ENCODE measurements at places on chromosomes 5 and 9.
A peak's percentile ranks its signal among the peaks of the same experiment; 100 is the strongest.

DNA sequence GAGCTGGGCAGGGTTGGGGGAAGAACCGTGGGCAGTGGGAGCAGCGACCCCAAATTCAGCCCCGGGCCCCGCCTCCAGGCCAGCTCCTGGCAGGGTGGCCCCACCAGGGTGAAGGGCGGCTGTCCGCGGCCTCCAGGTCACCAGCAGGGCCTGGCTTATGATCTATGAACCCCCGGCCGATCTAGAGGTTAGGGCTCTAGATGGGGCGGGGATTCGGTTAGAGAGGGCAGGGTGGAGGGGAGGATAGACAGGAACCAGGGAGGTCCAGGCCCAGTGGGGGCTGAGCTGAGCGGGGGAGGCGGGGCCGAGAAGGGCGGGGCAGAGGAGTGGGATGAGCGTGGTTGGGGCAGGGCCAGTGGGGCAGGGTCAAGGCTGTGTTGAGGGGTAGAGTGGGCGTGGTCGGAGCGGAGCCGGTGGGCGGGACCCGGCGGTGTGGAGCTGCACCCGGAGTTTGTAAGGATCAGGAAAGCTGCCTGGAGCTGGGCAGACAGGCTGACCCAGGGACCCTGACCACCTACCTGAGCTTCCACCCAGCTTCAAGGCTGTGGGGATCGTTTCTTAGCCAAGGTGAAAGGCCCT lies 29.3 kb upstream of the OBP2B start:
- no peak for DNase-seq

DNA sequence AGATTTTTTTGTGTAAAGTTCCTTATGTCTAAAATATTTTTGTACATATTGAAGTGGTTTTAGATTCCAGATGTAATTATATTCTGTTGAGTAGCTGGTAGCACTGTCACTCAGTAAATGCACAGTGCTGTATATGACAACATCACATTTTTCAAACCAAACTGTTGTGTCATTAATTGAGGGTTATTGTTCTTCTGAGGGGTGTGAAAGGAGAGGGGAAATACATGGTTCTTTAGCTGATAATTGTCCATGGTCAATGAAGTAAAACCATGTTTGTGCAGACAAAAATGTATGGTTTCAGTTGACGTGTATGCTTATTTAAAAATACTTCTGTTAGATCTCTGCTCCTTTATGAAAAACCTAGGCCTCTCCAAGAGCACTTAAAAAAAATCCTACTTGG lies 3.3 kb downstream of the ZNF462 start:
- no peak for DNase-seq

- no peak for DNase-seq
Observed at GRCh38 chr9:130609163-130609562, 29.8 kb downstream of the FUBP3 start.

- DNase-seq = no peak
Observed at GRCh38 chr5:33978306-33978705, 6.2 kb downstream of the SLC45A2 start.

DNA sequence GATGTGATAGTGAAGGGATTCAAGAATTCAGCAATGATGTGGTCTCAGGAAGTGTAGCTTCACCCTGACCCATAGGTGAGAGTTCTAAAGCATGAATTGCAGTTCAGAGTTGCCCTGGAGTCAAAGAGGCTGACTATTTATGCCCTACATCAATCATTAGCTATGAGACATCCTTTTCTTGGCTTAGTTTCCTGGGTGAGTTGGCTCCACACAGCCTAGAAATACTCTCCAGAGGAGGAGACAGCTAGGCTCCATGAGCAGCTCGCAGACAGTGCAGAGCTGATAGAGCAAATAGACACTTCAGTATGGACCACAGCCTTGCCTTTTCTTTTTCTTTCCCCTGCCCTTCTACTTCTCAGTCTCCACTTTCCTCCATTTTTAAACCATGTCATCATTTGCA lies 1651.8 kb downstream of the MAT2B start:
- DNase-seq = no peak

- peak; percentile 93 for DNase-seq
Observed at GRCh38 chr5:90529194-90529938, at the start of gene LYSMD3. TSS of gene LYSMD3 (minus strand) at chr5:90529584. CDS start at chr5:90525289, 4,295 bp downstream.

GRCh38 chr5:83440826-83441225 lies 30.7 kb upstream of the VCAN start:
- DNase-seq = no peak

DNA sequence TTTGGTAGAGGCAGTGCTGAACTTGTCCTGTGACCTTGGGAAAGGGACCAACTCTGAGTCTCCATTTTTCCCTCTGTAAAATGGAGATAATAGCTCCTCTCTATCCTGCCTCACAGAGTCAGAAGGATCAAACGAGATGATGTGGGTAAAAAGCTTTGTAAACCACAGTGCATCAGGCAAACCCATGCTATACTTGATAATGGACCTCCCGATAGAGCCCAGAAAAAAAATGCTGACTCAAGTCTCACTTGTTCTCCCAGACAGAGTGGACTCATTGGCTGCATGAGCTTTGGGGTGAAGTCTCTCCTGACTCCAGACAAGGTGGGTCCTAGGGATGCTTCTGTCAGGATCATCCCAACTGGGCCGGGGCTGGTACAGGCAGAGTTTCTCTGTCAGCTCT lies 32.0 kb downstream of the RGS3 start:
- no peak for DNase-seq

DNA sequence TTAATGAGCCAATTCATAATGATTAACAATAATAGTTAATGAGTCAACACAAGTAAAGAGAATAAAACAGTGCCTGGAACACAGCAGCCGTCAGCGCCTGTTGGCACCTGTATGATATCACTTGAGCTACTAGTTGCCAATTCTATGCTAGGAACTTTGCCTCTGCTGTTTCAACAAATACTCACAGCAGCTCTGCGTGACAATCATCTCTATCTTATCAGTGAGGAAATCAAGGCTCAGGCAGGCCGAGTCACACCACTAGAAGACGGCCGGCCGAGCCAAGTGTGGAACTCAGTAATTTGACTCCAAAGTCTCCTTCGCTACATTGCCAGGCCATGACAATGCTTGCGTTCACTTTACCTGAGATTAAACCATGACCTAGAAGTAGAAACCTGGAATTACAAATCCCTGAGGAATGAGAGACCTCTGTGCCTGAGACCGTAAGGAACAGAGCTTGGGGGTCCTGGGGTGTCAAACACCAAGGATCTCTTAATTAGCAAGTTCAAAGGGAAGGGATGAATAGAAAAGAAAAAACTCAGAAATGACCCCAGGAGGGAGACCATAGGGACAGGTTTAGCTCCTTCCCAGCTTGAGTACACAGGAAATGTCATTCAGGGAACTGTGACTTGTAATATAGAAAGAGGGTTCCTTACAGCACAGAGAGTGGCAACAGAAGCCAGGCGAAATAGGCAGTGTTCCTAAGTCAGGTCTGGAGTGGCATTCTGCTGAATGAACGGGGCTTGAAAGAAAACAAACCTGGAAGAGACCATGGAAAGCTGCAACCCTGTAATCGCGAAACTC lies 109.1 kb downstream of the SUSD1 start:
- no peak for DNase-seq

- no peak for DNase-seq
Observed at GRCh38 chr5:93018461-93018860, 562.6 kb downstream of the NR2F1-AS1 start.

DNA sequence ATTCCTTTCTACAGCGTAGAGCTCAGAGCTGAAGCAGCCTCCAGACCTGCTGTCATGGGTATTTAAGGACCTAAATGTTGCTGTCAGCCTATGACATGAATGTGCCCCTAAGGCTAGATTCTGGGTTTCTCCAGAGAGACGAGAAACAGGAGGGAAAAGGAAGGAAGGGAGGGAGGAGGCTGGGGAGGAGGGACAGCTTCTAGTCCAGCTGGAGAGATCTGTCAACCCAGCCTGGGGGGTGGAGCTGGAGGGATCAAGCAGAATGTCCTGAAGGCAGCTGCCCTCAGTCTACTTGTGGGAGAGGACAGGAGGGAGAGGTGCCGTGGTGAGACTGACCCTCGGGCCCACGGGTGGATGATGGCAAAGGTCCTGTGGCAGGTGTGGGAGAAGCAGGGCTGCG lies 1.1 kb upstream of the DBH start:
- no peak for DNase-seq

DNA sequence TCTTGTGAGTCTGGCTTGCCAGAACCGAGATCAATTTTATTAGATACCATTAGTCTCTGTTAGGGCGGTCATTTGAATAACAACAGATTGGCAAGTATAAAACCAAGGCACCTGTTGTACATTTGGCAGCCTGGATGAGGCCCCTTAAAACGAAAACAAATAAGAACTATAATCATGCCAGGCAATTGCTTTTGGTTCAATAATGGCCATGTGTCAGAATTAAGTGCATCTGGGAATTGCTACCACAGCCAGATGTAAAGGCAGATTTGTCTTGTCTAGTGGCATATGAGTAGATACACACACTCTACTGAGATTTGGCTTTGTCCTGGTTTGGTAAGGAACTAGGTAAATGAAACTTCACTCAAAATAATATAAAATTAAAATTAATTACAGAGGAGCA lies 1046.2 kb upstream of the DMAC1 start:
- DNase-seq = no peak

GRCh38 chr5:151476016-151476415 lies 28.6 kb downstream of the SLC36A1 start:
- DNase-seq = no peak

- DNase-seq = no peak
Observed at GRCh38 chr5:84494453-84494852, 109.8 kb upstream of the EDIL3 start.

- DNase-seq = peak; percentile 2
Observed at GRCh38 chr9:6354072-6354686, 26.0 kb downstream of the TPD52L3 start.

DNA sequence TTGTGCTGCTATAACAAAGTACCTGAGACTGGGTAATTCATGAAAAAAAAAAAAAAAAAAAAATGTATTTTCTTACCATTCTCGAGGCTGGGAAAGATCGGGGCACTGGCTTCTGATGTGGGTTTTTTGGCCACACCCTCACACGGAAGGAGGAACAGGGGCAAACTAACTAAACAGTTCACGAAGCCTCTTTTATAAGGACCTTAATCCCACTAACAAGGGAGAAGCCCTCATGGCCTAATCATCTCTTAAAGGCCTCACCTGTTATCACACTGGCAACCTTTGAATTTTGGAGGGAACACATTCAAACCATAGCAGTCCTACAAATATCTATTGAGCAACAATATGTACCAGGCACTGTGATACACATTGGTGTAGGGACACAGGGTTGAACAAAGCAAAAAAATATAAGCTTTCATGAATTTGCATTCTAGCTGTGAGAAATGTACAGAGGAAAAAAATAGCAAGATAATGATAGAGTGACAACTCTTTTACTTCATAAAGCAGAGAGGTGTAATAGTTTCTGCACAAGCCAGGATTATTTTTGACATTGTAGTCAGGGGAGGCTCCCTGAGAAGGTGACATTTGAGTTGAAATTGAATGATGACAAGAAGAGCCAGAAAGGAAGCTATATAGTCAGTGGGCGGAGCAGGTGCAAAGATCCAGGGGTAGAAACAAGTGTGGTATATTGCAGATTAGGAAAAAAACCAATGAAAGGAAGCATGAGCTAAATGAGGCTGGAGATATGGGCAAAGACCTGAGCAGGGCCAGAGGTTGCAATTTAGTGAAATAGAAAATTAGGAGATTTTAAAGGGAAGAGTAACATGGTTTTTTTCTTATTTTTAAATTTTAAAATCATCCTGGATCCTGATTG lies 68.1 kb upstream of the GRAMD2B start:
- no peak for DNase-seq

DNA sequence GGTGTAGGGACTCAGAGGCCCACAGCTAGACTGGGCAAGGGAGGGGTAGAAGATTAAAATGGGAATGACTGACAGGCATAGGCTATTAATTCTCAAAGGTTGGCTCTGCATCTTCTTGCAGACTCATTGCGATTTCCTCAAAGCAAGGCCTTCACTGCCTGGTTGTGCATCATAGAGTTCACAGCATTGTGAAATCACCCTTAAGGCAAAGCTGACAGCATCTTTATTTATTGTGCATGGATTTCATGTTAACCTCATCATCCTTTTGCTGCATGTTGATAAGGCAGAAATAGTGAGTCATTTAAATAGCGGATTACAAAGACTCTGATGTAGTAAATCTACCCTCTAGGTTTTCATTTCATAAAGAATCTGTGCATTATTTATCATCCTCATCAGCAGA lies 13.6 kb upstream of the PALM2AKAP2 start:
- no peak for DNase-seq

GRCh38 chr9:6978591-6978990 lies 220.8 kb downstream of the KDM4C start:
- no peak for DNase-seq

GRCh38 chr9:69131682-69132081 lies 42.4 kb upstream of the TJP2 start:
- no peak for DNase-seq

DNA sequence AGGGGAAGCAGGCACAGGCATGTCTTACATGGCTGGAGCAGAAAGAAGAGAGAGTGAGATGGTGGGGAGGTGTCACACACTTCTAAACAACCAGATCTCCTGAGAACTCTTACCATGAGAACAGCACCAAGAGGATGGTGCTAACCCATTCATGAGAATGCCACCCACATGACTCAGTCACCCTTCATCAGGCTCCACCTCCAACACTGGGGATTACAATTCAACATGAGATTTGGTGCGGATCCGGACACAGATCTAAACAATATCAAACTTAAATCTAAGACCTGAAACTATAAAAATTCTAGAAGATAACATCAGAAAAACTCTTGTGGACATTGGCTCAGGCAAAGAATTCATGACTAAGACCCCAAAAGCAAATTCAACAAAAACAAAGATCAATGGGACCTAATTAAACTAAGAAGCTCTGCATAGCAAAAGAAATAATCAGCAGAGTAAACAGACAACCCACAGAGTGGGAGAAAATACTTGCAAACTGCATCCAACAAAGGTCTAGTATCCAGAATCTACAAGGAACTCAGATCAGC lies 65.4 kb downstream of the SPATA31C2 start:
- DNase-seq = no peak

GRCh38 chr5:2642684-2643345 lies 108.7 kb downstream of the IRX2 start:
- DNase-seq = no peak

GRCh38 chr9:136485049-136486045 lies 2.5 kb upstream of the SEC16A start:
- peak; percentile 70 for DNase-seq

GRCh38 chr5:78637468-78637867 lies 11.1 kb downstream of the LHFPL2 start:
- DNase-seq = no peak

GRCh38 chr5:139755892-139756671 lies 39.5 kb upstream of the PSD2 start:
- no peak for DNase-seq
